ENCODE measurements at places on chromosomes 7 and 10.

DNA sequence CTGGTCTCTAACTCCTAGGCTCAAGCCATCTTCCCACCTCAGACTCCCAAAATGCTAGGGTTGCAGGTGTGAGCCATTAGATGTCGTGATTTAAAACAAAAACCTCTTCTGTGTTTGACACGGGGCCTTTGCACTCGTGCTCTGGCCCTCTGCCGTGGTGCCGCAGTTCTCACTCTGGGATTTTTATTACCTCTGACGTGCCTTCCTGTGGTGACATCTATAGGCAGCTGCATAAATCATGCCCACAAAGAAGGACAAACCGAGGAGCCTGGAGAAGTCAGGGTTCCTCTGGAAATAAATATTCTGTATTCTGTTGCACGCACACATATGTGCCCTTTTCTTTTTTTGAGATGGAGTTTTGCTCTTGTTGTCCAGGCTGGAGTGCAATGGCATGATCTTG, 25.9 kb upstream of the OCM start:
- DNase-seq, result no peak

GRCh38 chr10:32960022-32960421, 2.0 kb upstream of the ITGB1 start:
- peak; percentile 5 for DNase-seq

DNA sequence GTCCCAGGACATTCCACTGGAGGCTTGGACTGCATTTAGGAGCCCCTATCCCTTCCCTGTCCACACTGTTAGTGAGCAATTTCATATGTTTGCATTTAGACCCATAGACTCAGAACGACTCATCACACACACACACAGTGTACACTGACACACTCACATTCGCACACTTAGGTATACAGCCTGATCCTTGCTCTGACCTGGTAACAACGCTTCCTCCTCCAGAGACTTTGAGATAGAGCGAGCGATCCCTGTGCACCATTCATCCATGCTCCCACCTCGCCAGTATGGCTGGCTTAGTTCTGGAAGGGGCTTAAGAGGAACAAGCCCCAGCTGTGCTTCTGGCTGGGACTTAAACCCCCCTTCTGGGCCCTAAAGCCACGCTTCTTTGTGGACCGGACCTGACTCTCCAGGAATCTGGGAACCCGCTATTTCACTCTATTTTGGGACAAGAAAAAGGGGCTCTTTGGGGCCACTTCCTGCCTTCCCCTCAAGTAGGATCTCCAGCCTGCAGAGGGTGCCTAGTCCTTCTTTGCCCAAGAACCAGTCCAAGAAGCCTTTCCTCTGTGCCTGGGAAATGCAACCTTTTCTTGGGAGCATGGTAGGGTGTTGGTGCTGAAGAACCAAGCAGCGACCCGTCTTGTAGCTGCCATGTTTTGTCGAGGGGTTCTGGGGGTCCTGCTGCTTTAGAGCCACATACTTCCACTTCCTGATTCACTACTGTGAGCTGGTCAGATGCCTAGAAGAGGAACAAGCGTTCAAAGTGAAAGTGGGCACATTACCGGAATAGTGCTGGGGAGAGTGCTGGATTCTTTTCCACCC, 1.1 kb upstream of the HOXA13 start:
- no peak for DNase-seq

- DNase-seq, result no peak
Observed at GRCh38 chr7:7271094-7271874, 88.9 kb downstream of the C1GALT1 start.

GRCh38 chr10:69573056-69573806, at the start of gene NEUROG3:
NEUROG3 (minus strand) TSS chr10:69573422; CDS start chr10:69573043, 379 bp downstream.
- no peak for DNase-seq

DNA sequence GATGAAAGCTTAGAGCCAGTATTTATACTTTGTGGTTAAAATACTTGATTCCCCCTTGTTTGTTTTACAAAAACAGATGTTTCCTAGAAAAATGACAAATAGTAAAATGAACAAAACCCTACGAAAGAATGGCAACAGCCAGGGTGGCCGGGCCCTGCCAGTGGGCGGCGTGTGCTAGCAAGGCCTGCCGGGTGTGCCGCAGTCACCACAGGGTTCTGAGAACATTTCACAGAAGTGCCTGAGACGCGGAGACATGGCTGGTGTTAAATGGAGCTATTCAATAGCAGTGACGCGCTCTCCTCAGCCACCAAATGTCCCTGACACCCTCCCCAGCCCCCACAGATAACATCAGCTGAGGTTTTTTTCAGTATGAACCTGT, 14.5 kb downstream of the GPR146 start:
- peak; percentile 32 for DNase-seq

DNA sequence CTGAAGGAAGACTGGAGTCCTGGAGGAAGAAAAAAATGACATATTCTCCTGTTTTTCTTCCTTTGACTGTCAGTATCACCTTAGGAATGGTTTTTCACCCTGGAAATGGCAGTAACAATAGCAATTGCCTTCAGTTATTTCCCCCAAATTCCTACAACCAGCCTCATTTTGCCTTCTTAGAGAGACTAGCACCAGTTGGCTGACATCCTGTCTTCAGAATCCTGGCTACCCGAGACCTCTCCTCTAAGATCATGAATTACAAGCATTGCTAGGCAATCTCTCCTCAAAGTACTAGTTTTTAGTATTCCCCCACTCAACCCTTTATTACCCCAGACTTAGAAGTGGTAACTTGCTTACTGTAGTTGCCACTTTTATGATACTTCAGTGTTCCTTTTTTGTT, 53.4 kb downstream of the TAS2R16 start:
- DNase-seq, result no peak

DNA sequence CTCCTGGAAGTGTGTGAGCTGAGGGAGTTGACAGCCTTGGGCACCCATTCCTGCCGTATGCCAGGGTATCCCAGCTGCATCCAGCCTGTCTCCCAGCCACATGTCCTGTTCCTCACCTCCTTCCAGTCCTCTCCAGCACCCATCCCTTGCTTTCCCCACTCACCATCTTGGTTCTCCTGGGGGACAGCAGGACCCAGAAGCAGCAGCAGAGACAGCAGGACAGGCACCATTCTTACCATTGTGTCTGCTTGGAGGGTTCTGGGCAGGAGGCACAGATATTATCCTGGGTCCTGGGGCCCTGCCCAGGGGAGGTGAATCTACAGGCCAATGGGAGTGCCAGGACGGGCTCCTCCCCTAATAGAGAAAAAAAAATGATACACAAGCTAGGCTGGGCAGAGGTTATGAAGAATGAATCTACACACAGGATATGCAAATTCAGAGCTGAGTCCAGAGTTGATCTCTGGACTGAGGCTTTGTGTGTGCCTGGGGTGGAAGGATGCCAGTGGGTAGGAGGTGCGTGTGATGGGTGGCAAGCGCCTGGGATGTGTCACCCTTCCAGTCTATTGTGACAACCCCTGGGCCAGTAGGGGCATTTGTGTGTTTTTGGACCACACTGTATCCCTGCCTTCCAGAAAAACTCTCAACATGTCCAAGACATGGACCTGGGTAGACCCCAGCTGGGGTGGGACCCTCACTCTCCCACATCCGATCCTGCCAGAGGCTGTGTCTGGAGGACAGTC, at the start of gene AZGP1:
Gene AZGP1 (minus strand): TSS at position 250 of the 740 bp plus-strand sequence. CDS start 11 bp downstream, at position 239.
- peak; percentile 4 for DNase-seq

GRCh38 chr7:37065779-37066271, 341.5 kb upstream of the AOAH start:
- DNase-seq, result peak; percentile 76

DNA sequence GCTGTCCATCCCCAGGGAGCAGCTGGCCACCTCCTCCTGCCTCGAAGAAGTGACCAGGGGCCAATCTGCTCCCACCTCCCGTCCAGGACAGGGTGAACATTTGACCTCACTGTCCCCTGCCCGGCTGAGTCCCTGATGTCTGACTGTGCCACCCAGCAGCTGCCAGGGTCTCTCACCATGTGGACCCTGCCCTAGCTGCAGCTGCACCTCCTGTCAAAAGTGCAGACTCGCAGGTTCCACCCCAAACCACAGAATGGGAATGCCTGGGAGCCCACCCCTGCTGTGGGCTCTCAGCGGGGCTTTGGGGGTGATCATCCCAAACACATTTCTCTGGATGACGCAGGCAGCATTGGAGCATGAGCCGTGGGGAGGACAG, 86.1 kb downstream of the RGS10 start:
- no peak for DNase-seq

- DNase-seq, result no peak
Observed at GRCh38 chr7:129076886-129077285, 22.0 kb upstream of the TNPO3 start.

DNA sequence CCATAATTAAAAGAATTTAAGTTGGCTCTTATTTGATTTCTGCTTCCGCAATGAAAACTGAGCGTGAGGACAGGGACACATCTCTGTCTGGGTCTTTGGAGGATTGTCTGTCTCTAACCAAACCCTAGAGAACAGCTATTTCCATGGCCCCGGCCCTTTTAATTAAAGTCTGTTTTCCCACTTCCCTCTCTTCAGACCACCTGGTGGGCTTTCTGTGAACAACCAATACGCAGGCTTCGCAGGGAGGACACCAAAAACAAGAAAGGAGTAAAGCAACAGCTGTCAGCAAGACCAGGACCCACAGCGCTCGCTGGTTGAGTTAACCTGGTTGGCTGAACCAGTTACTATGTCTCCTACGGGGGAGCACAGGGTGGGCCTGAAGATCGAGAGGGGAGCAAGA, 217.1 kb upstream of the FRMD4A start:
- no peak for DNase-seq

GRCh38 chr7:76505168-76506080, 4.9 kb upstream of the UPK3B start:
- no peak for DNase-seq

- no peak for DNase-seq
Observed at GRCh38 chr10:79939969-79940368, 8.9 kb downstream of the SFTPD start.

- DNase-seq, result no peak
Observed at GRCh38 chr10:69647819-69648218, 17.8 kb downstream of the FAM241B start.
